ENCODE measurements at places on chromosomes 2 and 18.
A peak's percentile ranks its signal among the peaks of the same experiment; 100 is the strongest.

GRCh38 chr18:13198701-13199100 is 19.9 kb upstream of the LDLRAD4 start:
- no peak for DNase-seq

DNA sequence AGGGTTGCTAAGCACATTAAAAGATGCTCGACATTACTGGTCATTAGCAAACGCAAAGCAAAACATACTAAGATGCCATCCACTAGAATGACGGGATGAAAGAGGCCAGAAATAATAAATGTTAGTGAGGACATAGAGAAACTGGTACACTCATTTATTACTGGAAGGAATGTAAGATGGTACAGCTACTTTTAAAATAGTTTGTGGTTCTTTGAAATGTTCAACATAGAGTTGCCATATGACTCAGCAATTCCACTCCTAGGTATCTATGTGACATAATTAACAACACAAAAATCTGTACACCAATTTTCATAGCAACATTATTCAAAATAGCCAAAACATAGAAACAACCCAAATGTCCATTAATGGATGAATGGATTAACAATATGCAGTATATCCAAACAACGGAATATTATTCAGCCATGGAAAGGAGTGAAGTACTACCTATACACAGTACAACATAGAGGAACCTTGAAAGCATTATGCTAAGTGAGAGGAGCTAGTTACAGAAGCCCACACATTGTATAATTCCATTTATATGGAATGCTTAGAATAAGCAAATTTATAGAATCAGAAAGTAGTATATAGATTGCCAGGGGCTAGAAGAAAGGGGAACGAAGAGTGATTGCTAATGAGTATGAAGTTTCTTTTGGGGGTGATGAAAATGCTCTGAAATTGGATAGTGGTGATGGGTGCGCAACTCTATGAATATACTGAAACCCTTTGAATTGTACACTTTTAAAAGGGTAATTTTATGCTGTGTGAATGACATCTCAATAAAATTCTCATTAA is 61.9 kb upstream of the IL1R1 start:
- DNase-seq = no peak

- no peak for DNase-seq
Observed at GRCh38 chr18:60247103-60247502, 125.5 kb downstream of the MC4R start.

- no peak for DNase-seq
Observed at GRCh38 chr2:68632021-68632420, 11.4 kb upstream of the PROKR1 start.

DNA sequence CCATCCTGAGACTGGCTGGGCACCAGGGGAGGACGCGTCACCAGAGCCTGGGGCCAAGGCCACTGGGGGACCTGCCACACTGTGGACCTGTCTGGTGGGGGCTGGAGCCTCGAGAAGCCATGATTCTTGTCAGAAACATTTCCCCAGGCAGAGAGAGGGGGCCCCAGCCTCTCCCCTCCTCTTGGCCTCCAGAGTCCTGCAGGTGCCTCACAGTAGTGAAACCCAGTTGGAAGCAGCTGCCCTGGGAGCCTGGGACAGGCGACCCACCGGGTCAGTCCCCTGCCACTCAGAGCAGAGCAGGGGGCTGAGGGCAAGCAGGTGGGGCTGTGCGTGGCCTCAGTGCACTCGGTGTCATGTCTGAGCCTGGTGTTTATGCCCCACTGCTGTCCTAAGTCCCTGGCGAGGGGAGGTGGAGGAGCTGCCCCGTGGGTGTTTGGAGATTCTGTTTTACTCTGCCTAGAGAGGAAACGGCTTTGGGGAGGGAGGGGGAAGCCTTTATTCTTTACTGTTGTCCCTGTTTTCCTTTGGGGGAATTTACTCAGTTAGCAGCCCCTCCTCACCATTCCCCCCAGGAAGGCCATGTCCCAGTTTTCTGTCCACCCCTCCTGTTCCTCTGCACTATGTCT is 7.7 kb downstream of the OXER1 start:
- no peak for DNase-seq

DNA sequence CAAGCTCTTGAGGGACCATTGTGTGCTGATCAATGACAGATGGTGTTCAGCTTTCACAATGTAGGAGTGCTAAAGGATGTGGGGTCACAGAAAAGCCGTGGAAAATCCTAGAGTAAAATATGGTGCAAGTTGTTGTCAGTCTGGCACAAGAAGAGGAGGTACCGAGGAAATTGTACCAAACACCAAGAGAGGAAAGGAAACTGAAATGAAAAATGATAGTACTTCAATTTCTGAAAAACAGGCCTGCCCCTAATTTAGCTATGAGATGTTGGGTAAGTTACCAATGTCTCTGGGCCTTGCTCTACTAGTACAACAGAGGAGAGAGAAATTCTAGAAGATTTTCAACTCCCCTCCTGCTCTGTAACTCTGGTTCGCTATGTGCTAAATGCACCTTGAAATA is 78.8 kb upstream of the PELI1 start:
- DNase-seq = no peak

- no peak for DNase-seq
Observed at GRCh38 chr2:27552941-27553340, 29.9 kb upstream of the ZNF512 start.

DNA sequence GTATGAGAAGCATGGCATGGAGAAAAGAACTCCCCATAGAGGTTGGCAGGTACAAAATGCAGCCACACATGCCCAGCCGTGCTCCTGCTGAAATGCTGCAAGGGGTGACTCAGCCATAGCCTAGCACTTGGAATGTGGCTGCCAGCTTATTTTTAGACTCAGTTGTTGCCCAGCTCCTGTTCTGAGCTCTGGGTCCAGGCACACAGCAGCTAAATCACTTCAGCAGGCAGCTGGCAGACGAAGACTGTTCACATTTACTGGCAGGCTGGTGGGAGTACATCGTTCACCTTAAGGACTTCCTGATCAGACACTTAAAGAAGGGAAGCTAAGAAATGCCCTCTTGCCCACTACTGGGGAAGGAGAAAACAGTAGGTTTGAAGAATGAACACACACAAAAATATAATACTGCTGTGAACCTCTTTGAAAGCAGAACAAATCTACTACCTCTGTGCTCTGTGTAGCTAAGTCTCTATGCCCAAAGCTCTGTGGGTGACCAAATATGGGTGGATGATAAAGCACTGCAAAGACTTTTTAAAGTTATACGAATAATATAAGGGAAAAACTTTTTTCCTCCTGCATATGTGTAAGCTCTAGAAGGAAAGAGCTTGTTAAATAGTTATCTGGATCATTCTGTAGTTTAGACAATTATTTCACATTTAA is 146.1 kb downstream of the LNPK start:
- DNase-seq = no peak

DNA sequence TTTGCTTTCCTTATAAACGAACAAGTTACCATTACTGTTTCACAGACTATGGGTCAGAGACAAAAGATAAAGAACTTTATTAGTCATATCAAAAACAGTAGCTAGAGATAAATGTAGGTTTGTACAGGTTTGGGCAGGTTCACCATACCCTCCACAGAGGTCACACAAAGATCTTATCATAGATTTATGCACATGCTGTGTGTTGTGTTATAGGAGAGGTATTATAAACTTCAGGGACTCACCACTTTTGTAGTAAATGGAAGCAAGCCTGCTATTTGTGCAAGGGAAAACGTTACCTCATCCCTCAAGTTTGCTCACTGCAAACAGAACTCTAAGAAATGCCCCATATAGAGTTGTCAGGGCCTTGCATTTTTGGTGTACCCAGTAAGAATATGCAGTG is 584.5 kb upstream of the LRRTM1 start:
- no peak for DNase-seq

DNA sequence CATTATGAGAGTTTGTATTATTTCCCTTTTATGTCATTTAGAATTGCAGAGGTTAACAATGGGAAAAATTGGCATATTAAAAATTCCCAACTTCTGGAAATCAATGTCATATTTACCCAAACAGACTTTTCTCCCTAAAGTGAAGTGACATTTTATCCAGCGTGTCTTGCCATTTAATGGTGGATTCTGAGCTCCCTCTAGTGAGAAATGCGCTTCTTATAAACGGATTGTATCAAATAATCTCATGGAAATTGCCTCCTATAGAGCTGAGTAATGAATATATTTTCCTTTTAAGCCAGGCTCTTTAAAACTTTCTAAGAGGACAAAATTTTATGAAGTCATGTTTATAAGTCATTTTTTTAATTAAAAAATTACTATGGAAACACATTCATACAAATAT is 5.7 kb upstream of the GCFC2 start:
- no peak for DNase-seq

- DNase-seq = peak; percentile 21
Observed at GRCh38 chr2:121075006-121075551, 209.9 kb downstream of the TFCP2L1 start.

- no peak for DNase-seq
Observed at GRCh38 chr2:10876394-10876793, 35.3 kb upstream of the KCNF1 start.

DNA sequence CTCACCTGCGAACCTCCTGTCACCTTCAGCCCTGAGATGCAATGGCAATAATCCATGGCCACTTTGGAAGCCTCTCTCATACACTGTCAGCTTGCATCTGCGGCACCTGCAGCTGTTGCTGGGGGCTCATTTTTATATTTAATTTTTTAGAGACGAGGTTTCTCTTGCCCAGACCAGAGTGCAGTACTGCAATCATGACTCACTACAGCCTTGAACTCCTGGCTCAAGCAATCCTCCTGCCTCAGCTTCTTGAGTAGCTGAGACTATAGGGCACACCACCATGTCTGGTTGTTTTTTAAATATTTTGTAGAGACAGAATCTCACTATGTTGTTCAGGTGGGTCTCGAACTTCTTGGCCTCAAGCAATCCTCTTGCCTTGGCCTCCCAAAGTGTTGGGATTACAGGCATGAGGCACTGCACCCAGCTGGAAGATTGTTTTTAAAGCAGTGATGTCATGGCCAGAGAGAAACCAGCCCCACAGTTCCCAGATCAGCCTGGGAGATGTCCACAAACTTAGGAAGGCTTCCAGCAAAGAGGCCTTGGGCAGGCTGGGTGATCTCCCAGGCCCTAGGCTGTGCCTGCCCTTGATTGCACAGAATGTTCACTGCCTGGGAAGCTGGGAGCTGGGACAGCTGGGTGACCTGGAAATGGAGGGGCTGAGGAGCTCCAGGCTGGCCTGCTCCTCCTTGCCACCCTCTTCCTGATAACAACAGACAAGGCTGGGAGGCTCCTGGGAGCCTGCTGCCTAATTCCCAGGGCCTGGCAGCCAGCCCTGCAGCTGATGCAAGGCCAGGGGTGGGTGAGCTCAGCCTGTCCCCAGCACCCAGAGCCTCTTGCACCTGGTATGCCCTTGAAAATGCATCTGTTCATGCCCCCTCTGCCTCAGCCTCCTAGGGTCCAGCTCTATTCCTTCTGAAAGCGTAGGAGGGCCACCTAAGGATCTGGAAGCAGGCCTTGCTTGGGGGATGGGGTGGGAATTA is 27.1 kb downstream of the SH2D6 start:
- DNase-seq = peak; percentile 47

DNA sequence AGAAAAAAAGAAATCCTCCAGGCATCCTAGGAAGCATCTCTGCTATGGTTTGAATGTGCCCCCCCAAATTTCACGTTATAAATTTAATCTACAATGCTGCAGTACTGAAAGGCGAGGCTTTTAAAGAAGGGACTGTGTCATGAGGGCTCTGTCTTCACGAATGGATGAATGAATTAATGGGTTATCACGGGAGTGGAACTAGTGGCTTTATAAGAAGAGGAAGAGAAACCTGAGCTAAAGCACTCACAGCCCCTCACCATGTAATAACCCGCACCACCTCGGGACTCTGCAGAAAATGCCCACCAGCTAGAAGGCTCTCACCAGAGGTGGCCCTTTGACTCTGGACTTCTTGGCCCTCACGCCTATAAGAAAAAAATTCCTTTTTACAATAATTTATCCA is 27.6 kb downstream of the RNU4ATAC start:
- DNase-seq = no peak

DNA sequence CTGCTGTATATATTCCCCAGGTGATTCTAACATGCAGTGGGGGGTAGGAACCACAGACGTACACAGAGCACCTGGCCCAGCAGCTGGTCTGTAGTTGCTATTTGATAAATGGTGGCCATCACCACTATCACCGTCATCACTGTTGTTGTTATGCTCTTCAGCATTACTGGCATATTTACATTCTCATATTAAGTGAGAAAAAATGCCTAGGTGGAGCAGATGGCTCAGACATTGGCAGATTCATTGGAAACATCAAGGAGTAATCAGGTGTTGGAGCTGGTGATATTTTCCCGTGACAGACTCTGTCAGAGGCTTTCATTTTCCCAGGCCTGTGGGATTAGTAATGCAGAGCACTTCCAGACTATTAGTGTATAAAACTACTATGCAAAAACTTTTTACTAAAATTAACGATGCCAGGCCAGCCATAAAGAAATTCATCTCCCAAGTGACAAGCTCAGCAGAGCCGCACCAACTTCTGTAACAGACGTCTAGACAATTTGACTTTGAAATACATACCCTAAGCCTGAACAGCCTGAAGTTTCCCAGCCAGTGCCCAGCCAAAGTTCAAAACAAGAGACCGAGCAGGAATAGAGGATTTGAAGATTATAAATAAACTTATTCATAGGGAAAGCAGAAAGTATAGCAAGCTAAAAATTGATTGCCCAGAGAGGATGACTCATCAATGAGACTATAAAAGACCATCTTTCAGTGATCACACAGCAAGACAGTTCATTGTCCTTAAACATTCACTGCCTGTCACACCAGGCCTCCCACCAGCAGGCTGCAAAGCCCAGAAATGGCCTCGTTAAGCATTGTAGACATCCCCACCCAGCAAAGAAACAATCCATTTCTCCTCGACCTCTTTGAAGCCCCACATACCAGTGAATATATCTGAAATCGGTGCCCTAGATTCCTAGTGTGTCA is 247.4 kb upstream of the CHAC2 start:
- DNase-seq = no peak

GRCh38 chr2:98582523-98582922 is 25.8 kb downstream of the COA5 start:
- DNase-seq = no peak

DNA sequence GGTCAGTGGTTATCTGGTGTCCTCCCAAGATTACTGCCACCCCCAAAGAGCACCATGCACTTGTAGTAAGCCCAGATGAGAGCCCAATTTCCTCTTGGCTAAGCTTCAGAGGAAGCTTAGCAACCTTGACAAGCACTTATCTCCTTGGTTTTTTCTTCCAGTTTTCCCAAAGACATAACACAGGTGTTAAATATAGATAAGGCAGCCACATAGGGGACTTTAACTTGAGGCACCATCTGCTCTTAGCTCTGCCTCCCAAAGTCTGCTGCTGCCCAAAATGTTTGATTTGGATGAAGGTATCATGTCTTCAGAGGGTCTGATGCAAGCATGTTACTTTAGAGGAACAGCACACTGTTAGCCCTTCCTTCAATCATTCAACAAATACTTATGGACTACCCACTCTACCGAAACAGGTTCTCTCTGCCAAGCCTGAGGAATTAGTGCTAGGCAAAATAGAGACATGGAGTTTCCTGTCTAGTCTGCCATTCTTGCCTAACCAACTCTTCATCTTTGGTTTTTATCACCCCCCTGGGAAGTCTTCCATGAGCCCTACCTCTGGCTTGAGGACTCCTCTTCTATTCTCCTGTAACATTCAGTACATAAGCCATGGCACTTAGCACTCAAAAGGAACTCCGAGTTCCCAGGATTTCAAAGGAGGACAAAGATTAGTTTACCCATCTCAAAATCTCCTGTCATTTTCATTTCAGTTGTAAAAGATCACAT is 73.7 kb downstream of the SP3 start:
- no peak for DNase-seq

Data from NCI-H2107 (cell line).